NCI-H2029 treated with DMSO at 0.1 percent for 48 hours (cell line): ENCODE measurements at places on chromosomes 6 and 20.

- DNase-seq = no peak
Measured at GRCh38 chr20:58646703-58647102, 4.4 kb upstream of the STX16 start.

- DNase-seq = peak; percentile 62
Measured at GRCh38 chr6:108559097-108559883, 1.4 kb upstream of the FOXO3 start.

DNA sequence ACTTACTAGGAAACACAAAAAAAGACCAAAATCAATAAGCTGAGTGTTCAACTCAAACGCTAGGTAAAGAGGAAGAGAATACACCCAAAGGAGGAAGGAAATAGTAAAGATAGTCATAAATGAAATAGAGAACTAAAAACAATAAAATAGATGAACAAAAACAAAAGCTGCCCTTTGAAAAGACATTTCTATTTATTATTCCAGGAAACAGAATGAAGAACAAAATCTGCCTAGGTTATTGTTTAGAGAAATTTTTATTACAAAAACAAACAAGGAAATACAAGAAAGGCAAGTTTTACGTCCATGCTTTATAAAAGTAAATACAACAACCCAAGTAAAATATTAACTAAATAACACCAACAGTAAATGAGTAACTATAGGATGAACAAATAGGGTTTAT lies 20.1 kb downstream of the HLA-DMB start:
- DNase-seq = no peak

DNA sequence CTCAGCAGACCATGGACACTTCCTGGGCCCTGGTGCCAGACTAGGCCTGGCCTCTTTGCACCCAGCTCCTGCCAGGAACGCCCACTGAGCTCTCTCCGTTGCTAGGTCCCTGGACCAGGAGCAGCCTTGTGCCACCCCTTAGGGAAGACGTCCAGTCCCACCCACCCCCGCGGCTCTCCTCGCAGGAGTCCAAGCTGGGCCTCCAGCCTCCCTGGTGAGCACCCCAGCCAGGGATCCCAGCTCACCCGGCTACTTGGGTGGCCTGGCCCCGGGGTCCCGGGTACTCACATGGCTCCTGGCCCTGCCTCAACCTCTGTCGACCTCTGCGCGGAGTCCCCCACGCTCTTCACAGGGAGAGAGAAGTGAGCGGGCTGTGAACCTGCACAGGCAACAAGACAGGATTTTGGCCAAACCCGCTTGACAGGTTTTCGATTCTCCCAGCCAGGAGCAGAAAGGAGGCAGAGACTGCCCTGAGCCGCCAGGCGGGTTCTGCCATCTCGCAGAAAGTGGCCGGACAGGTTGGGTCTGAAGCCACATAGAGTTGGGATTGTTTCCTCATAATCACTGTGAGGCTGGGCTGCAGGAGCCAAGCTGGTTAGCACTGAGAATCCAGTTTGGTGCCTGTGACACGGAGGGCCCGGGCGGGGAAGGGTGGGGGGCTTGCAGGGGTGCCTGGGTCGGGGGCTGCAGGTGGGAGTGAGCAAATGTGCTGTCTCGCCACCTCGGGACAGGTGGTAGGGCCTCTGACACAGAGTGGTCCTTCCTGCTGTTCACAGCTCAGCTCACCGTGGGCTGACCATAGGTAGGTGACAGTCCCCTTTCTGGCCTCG lies at the start of gene RBBP8NL:
Gene RBBP8NL, minus strand, starts transcription at position 368 of the 830 bp plus-strand sequence. CDS start 7,892 bp downstream, outside the sequence.
- peak; percentile 72 for DNase-seq

DNA sequence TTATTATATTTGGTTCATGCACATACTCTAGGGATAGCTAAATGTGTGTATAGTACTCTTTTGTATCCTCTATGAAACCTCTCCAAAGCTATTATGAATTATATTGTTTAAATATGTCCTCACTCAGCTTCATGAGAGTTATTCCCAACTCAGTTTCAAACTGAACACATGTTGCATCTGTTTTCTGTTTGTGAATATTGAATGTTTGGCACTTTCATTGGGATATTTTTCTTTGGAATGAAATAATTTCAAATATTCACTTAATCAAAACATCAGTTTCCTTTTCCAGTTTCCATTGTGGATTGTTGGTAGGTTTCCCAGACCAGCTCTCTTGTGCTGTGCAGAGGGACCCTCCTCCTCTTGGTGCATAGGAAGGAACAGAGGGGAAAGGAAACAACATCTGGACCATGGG lies 46.6 kb downstream of the HDAC2 start:
- no peak for DNase-seq

DNA sequence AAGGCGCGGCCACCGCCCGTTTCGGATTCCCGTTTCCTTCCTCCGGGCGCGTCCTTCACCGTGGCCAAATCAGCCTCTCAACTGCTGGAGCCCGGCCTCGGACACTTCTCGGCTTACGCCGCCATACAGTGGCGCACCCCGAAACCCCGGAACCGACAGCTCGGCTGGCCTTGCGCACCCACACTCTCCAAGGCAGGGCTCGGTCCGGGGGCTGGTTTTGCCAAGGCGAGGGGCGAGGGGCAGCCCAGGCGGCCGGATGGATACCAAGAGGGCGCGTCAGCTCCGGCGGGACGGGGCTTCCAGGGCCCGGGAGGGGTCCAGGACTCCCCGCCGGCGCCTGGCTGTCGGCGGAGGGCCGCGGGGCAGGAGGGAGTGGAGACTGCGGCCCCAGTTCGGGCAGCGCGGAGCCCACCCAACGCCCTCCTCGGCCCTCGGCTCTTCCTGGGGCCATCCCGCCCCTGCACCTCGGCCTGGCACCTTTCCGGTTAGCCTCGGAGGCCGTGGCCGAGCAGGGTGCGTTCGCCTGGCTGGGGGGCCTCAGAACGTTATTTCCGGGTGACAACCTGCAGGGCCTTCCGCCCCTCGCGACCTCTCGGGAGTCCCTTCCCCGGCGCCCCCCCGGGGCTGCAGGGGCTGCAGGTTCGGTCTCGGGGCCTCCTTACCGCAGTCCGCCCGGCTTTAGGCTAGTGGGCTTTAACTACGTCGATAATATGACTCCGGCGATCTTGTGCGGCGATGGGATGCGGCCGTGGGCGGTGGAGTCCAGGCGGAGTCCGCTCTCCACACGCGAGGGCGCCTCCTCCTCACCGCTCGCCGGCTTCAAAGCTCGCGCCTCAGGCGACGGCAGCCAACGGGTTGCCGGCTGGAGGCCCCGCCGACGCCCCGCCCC lies 697 bp upstream of the CEP43 start:
- DNase-seq = no peak

DNA sequence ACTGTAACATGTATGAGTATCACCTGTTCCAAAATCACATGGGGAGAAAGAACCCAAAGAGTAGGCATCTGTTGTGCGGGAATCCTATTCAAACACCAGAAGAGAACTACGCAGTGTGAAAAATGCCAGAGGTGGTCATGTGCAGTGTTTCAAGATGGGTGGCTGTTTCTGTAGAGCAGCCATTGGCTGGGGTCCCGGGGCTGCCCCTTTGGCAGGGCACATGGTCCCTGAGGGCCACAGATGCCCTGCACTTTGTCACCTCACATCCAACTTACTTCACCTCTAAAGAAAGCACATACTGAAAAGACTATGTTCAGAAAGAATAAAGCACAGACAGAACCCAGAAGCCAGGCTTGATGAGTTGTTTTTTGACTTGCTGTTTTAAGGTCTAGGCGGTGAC lies 12.3 kb downstream of the MTCH1 start:
- DNase-seq = no peak

- DNase-seq = no peak
Measured at GRCh38 chr20:32987044-32987825, 17.0 kb downstream of the SUN5 start.

DNA sequence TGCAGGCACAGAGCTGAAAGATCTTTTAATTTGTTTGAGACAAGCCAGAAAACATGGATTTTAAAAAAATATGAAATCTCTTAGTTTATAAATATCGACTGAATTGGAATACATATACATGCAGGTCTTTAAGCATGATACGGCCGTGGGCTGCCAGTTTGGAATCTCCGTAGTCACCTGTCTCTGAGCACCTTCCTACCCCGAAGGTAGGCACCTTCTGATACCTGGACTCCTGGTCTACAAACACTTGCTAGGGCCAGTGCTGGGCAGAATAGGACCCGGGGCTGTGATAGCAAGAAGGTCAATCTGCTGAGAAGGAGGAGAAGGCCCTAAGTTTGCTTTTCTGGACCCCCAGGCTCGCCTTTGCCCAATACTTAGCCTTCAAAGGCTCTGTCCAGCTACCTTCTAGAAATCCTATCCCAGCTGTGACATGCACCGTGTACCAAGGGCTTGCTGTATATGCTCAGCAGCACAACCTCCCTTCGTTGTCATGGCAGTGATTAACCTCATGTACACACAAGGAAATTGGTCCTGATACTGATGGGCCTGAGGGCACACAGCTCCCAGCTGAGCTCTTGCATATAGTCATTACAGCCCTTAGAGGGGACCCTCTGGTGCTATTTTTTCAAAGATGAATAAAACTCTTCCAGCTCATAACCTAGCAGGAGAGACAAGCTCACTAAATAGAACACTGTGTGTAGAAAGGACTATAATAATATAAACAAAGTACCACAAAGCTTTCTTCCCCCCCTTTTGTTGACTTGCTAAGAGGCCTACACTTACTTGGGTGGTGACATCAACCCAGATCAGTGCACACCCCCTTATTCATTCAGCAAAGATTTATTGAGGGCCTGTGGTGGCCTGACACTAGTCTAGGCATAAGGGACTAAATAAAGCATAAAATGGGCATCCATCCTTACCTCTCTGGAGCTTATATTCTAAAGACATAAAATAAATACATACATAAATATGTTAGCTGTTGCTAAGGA lies 17.7 kb downstream of the SNPH start:
- no peak for DNase-seq

GRCh38 chr6:107633680-107634323 lies 143.9 kb downstream of the SOBP start:
- no peak for DNase-seq

DNA sequence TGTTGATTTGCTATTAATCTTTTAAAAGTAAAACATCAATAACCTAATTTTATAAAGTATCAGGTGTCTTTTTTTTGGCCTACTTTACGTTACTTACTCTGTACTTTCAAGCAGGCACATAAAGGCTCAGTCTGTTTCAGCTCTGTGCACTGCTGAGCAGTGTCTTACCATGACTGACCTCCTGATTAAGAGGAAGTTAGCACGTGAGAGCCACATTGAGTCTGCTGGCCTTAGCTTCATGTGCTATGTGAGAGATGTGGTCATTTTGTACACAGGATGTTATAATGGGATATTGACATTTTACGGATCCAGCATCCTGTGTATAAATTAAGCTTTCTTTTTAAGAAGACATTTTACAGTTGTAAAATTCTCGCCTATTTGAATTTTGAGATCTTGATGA lies 31.9 kb downstream of the ARID1B start:
- DNase-seq = no peak

- no peak for DNase-seq
Measured at GRCh38 chr6:95294043-95294442, 283.3 kb upstream of the MANEA start.

DNA sequence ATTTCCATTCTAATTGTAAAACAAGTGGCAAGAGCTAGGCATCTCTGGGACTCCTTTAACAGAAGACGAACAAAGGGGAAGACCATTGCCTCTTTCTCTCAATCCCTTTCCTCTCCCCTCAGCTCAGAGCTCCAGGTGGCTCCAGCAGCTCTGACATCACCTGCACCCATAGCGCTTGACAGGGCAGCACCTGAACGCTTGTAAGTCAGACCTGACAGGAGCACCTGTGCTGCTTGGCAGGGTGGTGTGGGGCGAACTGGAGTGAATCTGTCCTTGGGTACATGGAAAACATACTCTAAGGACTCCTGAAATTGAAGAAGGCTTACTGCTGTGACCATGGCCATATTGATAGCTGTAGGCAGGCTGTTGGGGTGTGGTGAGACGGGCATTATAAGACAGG lies 409.5 kb upstream of the AGPAT4 start:
- DNase-seq = no peak

GRCh38 chr6:158285656-158286021 lies 26.6 kb upstream of the TULP4 start:
- DNase-seq = no peak

GRCh38 chr6:90885611-90886056 lies 298.8 kb upstream of the MAP3K7 start:
- DNase-seq = no peak

- DNase-seq = no peak
Measured at GRCh38 chr6:7148100-7148822, 40.5 kb downstream of the RREB1 start.

DNA sequence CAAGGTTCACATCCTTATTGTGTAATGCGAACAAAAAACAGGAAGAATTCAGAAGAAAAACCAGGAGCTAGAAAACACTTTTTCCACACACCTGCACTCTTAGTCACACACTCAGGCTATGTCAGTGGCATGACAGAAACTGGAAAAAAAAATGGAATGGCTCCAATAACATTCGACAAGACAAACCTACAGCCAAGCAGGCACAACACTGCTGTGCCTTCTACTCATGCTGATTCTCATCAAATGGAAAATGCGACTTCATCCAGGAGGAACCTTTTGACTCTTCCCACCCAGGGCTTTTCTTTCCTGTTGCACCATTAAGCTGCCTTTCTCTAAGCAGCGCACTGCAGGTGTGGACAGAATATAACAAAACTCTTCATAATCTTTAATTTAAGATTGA lies 163.2 kb upstream of the BTBD3 start:
- DNase-seq = peak; percentile 28

DNA sequence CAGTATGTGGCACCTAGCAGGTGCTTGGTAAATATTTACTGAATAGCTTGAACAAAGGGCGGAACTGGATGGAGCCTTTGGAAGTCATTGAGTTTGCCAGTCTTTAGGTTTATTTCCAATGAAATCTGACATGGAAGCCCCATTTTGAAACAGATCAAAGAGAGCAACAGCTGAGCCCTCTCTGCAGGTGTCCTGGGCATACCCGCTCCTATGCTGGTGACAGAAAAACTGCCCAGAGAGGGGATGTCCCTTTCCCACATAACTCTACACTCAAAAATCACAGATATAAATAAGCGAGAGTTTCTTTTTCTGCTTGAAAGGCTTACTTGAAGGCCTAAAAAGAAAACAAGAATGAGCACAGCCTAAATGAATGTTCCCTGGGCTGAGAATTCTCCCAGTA lies 53.0 kb upstream of the RALY start:
- DNase-seq = no peak

DNA sequence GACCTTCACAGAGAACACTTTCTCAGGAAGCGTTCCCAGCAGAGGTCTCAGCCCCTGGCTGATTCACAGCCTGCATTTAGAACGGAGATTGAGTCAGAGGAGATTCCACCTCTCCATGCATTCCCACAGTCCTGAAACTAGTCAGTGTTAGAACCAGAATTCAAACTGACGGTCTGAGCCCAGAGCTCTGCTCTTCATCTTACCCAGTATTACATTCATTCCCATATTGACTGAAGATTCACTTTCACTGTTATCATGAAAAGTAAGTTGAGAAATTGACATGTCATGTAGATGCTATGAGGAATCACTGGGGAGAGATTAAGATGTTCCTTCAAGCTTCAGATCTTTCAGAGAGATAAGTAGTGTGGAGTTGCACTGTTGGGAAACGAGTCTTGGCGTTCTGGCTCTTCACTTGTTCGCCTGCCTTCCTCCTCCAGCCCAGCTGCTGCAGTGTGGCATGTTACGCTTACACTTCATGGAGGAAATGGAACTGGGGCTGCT lies 28.3 kb downstream of the MAS1 start:
- no peak for DNase-seq
